Activated T-cell treated with anti-CD3 and anti-CD28 coated beads for 48 hours (primary cell): ENCODE measurements at places on chromosomes 11 and 22.

DNA sequence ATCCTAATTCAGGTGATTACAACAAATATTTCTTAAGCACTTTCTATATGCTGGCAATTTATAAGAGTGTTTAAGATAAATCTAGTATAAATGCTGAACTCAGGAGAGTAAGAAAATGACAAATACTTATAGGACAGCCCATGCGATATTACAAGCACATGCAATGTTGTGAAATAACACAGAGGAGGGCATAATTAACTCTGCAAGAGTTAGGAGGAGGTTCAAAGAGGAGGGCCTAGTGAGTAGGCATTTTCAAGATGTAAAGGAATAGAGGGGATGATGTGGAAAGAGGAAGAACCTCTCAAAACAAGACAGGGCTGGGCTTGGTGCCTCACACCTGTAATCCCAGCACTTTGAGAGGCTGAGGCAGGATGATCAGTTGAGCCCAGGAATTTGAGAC lies 37.1 kb upstream of the IL17RA start:
- no peak for DNase-seq

- no peak for DNase-seq
Observed at GRCh38 chr11:115718106-115718505, 213.9 kb upstream of the CADM1 start.

- no peak for DNase-seq
Observed at GRCh38 chr11:113871336-113871735, 4.0 kb downstream of the USP28 start.

GRCh38 chr11:104462341-104462740 lies 298.4 kb upstream of the PDGFD start:
- DNase-seq: no peak

GRCh38 chr11:115716601-115717529 lies 212.7 kb upstream of the CADM1 start:
- no peak for DNase-seq

DNA sequence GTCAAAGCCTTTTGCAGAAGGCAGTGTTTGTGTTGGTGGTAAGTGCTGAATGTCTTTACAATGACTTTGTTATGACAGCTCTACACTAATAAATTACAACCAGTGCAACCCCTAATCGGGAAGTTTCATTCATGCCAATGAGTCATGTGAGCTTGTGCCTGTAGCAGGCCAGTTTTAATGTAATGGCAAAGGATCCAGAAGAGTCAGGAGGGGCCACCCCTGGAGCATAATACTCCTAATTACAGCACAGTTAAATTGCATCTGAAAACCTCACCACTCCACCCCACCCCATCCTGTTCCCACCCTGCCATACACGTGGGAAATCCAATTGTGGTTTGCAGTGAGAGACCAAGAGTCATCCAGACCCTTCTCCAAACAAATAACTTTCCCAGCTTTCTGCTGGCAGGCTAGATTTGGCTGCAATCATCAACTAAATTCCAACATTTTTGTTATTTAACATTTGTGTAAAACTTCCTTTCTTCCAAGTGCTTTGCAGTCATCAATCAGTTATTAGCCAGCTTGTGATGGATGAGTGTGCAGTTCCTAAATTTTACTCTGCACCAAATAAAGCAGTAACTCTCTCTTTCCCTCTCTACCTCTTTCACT lies 277.3 kb upstream of the FAT3 start:
- no peak for DNase-seq

- no peak for DNase-seq
Observed at GRCh38 chr11:11844272-11844671, 2.5 kb downstream of the USP47 start.

GRCh38 chr11:133171374-133171773 lies 360.9 kb downstream of the OPCML start:
- DNase-seq: no peak

GRCh38 chr11:29321293-29322132 lies 695.3 kb downstream of the KCNA4 start:
- no peak for DNase-seq

- DNase-seq: no peak
Observed at GRCh38 chr11:92531065-92531739, 306.6 kb downstream of the FAT3 start.

DNA sequence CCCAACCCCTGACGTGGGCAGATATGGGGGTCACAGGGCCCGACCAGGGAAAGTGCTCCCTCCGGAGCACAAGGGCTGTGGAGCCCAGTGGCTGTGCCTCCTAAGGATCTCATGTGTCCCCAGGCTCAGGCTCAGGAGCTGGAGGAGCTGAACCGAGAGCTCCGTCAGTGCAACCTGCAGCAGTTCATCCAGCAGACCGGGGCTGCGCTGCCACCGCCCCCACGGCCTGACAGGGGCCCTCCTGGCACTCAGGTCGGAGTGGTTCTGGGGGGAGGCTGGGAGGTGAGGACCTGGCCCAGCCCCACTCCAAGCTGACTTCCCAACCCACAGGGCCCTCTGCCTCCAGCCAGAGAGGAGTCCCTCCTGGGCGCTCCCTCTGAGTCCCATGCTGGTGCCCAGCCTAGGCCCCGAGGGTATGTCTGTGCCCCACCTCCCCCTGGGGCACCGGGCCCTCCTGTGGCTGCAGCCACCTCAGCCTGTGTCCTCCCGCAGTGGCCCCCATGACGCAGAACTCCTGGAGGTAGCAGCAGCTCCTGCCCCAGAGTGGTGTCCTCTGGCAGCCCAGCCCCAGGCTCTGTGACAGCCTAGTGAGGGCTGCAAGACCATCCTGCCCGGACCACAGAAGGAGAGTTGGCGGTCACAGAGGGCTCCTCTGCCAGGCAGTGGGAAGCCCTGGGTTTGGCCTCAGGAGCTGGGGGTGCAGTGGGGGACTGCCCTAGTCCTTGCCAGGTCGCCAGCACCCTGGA lies 2.5 kb downstream of the RASSF7 start:
- DNase-seq: no peak

- DNase-seq: no peak
Observed at GRCh38 chr11:117839936-117840813, 15.6 kb upstream of the FXYD2 start.

GRCh38 chr11:111978028-111978771 lies 41.1 kb downstream of the DIXDC1 start:
- DNase-seq: no peak

GRCh38 chr11:78231962-78232501 lies 43.3 kb downstream of the USP35 start:
- no peak for DNase-seq

GRCh38 chr11:123062892-123063825 lies 1.2 kb upstream of the HSPA8 start:
- no peak for DNase-seq

GRCh38 chr11:79437981-79438630 lies 2.7 kb downstream of the TENM4 start:
- DNase-seq: no peak

- DNase-seq: no peak
Observed at GRCh38 chr11:846496-847098, 3.9 kb downstream of the TSPAN4 start.

DNA sequence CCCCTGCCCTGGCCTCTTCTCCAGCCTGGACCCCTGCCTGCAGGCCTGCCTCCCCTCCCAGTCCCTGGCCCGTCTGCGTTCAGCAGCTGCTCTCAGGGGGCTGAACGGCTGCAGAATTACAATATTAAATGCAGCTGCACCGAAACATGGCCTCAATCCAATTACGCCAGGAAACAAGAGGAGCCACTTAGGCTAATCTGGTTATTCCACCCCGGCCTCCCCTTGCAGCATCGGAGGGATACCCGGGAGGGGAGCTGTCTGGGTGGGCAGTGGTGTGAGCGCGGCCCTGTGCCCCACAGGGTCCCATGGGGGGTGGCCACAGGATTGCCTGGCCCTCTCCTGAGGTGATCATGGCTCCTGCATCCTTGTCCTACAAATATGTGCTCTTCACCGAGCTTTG lies 42.6 kb downstream of the FLRT1 start:
- no peak for DNase-seq

- peak; percentile 78 for DNase-seq
Observed at GRCh38 chr11:134275534-134276395, at the start of gene GLB1L3. Gene GLB1L3 (plus strand): TSS chr11:134276379. CDS start chr11:134276741, 362 bp downstream.

DNA sequence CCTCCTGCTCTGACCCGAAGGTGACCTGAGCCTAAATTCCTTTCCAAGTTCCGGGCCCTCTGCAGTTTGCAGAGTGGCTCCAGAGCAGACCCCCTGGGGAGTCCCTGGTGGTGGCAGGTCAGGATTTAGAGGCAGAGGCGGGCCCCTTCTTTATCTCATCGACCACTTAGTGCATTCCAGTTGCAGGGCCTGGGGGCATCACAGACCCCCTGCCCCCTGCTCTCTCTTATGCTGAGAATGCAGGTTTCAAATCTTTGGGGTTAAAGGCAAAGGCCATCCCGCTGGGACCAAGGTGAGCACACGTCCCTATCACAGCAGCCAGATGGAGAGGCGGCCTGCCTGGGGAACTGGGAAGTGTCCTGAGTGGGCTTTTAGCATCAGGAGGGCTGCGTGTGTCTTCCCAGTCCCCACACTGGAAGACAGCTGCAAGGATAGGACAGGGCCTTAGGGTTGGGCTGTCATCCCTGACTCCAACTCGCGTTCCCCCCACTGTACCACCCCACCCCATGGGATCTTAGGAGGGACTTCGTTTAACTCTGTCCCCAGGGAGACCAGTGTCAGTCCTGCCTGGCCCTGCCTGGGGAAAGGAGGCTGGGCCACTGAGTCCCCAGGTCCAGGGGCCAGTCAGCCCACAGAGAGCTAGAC lies 11.3 kb downstream of the DERL3 start:
- no peak for DNase-seq

- DNase-seq: no peak
Observed at GRCh38 chr11:128181088-128181480, 406.3 kb downstream of the ETS1 start.

GRCh38 chr11:109526931-109527330 lies 104.9 kb downstream of the C11orf87 start:
- no peak for DNase-seq

DNA sequence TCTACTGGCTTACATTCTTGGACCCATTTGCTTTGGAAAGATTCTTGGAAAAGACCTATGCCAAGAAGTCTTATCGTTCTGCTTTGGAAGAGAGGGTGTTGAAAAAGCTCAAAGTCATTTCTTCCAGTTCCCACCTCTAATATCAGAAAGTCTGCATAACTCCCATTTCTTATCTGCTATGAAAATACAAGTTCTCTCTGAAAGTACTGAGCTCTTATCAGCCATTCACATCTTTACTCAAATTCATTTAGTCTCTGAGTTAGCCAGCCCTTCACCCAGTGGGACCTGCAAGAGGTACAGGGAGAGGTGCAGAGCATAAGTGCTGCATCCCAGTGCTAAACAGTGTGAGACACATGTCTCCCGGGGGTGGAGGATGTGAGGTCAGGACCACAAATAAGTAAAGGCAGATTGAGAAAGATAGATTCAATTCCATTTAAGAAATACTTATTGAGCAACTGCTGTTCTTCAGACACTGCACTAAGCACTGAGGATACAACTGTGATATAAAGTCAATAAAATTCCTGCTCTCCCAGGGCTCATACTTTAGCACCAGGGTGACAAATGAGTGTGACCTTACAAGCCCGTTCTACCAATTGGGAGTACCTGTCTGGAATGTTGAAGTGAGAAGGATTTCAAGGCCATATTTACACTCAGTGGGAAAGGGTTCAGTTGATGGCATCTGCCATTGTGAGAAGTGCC lies 76.7 kb downstream of the PISD start:
- peak; percentile 15 for DNase-seq

- no peak for DNase-seq
Observed at GRCh38 chr11:11381471-11382105, 28.5 kb upstream of the CSNK2A3 start.

- DNase-seq: no peak
Observed at GRCh38 chr11:107583629-107584195, 7.2 kb upstream of the ELMOD1 start.

DNA sequence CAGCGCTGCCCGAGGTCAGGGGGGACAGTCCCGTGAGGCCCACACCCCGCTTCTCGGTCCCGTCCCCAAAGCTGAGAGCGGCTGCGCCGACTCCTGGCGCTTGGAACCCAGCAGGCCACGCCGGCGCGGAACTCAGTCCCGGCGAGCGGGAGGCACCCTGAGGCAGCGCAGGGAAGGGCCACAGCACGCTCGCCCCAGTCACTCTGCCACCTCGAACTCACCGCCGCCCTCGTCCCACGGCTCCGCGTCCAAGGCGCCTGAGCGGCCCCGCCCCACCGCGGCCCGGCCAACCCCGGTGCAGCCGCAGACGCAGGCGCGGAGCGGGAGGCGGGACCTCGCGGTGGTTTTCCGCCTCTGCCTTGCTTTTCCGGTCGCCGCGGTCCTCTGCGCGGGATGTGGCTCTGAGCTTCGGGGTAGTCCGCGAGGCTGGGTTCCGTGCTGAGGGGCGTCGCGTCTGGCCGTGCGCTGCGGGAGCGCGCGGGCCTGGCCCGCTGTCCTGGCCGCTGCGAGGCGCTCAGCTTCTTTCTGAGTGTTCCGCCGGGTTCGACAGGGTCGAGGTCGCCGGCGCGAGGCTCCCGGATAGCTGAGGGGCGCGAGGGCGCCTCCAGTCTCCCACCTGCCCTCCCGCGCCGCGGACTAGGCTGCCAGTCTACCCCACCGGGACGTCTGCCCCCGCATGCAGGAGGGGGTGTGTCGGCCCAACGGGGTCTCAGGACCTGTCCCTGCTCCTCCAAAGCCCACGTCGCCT lies at the start of gene CDPF1:
TSS of gene CDPF1 (minus strand) at position 259 of the 748 bp plus-strand sequence. CDS start 2,009 bp downstream, outside the sequence.
- peak; percentile 90 for DNase-seq

GRCh38 chr11:70900540-70900939 lies 351.8 kb downstream of the SHANK2 start:
- DNase-seq: no peak

GRCh38 chr22:41820447-41820846 lies 12.5 kb upstream of the SREBF2 start:
- DNase-seq: no peak

DNA sequence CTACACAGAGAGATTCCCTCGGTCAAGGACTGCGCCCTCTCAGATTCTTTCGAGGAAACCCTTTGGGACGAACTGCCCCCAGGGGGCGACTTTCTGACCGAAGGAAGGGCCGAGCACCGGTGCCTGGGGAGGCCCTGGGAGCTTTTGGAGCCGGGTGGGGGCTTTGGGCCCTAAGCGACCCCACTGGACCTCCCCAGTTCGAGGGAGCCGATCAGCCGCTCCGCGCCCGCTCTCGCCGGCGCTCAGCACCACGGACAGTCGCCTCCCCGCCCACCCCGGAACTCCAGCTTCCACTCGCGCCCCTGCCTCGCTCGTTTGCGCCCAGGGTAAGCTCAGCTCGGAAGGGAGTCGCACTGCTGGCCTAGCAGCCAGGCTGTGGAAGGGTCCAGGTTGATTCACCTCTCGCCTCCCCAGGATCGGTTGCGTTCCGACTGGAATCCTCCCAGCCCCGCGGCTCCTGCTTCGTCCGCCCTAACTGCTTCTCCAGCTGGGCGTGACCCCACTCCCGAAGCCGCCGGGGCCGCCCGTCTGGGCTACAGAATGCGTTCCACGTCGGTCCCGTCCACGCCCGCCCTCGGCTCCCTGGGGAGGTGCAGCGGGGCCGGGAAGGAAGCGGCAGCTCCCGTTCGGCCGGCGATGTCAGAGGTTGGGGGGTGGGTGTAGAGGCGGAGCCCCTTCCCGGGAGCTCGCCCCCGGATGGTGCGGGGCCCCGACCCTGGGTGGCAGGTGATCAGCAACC lies 428 bp downstream of the SCN3B start:
- peak; percentile 12 for DNase-seq
